Stimulated activated CD8-positive, alpha-beta memory T cell treated with anti-CD3 and anti-CD28 coated beads, Interleukin-4, amount 100 ng/mL, for 1 hour (primary cell): ENCODE measurements at places on chromosomes 6 and 20.

DNA sequence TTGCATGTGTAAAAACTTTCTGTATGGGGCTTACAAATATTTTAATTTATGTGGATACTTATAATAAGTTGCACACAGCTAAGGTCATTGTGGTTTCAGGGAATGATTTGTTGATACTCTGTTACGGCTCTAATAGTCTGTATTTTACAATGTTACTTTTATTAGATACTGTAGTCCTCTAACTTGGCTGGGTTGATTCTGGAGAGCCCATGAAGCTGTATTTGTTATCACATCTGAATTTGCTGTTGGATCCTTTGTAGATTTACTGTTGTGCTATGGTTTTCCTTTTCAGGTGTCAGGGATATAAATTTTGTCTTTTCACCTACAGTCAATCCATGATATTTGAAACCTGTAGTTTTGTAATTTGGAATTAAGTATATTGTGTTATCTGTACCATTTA, 161.0 kb downstream of the ARID1B start:
- DNase-seq, result no peak

DNA sequence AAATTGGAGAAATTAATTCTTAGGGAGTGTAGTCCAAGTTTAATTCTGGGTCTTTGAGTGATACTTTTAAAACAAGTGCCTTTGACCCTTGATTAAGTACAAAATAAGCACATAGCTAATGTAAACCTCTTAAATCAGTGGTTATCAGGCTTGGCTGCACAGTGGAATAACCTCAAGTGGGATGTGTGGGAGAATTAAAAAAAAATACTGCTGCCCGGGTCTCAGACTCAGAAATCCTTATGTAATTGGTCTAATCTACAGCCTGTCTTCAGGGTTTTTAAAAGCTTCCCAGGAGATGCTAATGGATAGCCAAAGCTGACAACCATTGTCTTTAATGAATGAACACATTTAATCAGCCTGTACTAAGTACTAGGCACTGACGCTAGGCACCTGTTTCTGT, 28.5 kb upstream of the TMEM14A start:
- no peak for DNase-seq

DNA sequence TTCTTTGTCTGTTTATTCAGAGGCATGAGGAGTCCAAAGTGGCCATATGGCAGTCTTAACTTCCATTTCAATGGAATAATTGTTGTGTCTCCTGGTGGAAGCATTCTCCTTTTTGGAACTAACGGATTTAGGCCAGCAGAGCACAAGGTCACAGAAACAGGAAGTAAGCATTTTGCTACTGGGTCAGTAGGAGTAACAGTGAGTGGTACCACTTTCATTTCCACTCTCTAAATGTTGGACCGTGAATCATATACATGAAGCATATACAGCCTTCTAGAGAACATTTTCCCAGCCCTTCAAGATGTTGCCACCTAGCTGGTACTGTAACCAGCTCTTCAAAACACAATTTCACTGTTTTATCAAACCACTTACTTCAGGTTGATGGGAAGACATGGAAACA, 182.8 kb downstream of the EYS start:
- DNase-seq, result no peak

DNA sequence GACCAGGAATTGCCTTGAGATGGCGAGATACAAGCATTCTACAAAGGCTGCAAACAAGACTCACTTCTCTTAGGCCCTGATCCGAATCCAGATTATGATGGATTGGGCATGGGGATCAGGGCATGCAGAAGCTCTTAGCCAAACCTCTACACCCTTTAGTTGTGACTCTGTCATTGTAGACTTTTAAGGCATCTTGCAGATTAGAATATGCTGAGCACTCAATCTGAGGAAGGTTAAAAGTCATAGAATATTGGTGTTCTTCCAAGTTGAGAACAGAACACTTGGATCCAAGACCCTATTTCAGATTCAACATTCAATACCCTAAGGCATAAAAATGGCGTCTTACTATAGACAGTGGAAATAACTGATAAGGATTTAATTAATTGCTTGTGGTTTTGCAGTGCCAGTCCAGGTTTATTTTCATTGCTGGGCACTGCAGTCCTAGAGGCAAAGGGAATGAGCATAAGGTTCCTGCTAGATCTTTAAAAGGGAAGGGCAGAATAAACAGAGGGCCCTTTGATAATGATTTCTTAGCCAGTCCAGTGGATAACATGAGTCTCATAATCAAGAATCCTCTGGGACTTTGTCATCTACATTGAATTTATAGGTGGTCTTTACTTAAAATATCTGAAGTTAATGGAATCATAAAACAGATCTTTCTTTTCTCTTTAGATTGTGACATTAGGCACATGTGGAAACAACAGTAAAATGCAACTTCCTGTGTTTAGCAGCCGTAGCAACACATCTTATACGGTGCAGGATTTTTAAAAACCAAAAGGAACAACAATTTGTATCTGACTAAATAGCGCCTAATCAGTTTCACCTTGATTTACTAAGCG, 17.6 kb downstream of the PHACTR2 start:
- no peak for DNase-seq

DNA sequence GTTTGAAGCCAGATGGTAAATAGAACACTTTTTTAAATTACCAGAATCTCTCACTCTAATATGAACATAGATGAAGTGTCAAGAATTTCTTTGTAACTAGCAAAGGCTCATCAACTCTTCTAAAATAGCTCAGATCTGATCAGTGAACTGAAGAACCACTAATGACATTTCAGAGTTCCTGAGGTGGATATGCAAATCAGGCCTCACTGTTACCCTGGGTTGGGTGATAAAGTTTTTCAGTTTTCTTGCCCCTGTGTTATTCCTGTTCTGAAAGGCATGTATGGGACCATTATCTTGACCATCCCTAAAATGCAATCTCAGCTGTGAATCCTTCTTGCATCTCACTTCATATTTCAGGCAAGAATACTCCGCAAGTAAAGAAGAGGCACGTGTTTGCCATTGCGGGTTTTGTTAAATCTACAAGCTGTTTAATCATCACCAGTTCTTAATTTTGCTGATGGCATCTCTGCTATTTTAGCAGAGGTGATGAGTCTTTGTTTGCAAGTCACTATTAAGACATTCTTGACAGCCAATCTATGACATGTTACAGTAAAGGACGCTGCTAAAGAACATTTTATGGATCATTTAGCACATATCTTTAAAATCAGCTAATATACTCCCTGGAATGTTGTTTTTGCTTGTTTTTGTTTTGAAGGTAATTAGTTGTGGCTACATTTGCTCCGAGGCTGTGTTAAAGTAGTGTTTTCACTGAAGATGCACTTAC, 47.9 kb downstream of the KHDC1L start:
- no peak for DNase-seq

GRCh38 chr6:143596866-143597265, 80.9 kb upstream of the PHACTR2 start:
- no peak for DNase-seq

- no peak for DNase-seq
Measured at GRCh38 chr6:13445744-13446115, 41.7 kb downstream of the GFOD1 start.

DNA sequence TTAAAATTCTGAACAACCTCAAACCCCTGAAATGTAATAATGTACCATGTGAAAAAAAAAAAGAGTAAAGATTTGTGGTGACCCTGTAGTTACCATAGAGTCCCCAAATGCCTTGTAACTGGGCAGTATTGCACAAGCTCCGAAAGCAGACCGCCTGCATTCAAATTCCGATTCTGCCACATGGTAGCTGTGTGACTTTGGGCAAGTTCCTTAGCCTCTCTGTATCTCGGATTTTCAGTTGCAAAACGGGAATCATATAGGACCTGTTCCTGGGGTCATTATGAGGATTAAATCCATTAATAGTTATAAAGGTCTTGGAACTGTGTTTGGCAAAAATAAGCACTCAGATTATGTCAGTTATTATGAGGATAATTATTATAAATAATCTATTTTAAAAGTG, 43.6 kb downstream of the TSPYL4 start:
- no peak for DNase-seq

DNA sequence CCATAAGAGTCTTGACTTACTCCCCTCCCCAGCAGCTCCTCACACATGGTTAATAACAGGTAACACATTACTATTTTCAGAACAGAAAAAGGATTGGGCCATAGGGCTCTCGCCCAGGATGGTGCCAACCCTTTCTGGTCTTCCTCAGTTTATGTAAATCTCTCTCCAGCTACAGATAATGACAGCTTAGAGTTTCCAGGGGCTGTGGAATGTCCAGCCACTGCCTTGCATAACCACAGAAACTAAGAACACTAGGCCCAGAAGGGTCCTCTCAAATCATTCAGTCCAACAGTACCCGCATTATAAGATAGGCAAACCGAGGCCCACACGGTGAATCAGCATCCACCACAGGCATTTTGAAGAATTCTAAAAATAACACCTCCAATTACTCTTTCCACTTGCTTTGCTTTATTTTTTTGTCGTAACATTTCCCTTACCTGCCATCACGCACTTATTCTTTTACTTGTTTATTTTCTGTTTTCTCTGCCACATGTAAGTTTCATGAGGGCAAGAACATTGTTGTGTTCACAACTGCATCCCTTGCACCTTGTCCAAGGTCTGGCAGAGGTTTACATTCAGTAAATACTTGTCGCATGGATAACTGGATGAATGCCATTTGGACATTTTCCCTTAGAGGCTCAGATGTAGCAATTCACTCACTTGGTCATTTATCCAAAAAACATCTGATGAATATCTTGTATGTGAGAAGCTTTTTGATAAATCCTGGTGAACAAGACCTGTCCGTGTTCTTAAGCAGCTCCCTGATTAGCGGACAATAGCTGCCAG, 6.4 kb upstream of the SDC4 start:
- DNase-seq, result no peak

GRCh38 chr6:15698471-15698870, 35.6 kb upstream of the DTNBP1 start:
- no peak for DNase-seq

DNA sequence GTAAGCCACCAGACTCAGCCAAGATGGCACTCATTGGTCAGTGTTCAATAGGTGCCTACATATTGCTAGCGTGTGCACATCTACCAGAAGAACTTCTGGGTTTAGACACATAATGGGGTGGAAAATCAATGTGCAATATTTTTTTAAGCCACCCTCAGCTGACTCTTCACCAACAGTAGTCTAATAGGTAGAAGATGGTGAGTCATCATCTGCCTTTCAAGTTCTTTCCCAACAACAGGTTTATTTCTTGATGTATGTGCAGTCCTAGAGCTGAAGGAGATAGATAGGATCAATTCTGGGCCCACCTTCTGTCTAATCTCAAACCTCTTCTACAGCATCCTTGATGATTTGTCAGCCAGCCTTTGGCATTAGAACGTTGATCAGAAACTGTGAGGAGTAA, 41.3 kb downstream of the IRAK1BP1 start:
- DNase-seq, result no peak

DNA sequence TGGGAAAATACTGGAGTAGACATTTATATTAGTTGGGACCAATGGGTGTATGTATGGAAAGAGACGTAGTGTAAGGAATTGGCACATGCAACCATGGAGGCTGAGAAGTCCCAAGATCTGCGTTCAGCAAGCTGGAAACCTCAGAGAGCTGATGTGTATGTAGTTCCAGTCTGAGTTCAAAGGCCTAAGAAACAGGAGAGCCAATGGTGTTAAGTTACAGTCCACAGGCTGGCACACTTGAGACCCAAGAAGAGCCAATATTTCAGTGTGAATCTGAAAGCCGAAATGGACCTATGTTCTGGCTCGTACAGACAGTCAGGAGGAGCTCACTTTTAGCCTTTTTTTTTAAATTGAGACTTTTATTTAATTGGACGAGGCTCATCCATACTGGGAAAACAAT, 244.2 kb downstream of the CDKAL1 start:
- DNase-seq, result no peak

- DNase-seq, result no peak
Measured at GRCh38 chr20:9889270-9889981, 50.5 kb upstream of the PAK5 start.

- no peak for DNase-seq
Measured at GRCh38 chr6:6736791-6737654, 148.5 kb downstream of the LY86 start.

DNA sequence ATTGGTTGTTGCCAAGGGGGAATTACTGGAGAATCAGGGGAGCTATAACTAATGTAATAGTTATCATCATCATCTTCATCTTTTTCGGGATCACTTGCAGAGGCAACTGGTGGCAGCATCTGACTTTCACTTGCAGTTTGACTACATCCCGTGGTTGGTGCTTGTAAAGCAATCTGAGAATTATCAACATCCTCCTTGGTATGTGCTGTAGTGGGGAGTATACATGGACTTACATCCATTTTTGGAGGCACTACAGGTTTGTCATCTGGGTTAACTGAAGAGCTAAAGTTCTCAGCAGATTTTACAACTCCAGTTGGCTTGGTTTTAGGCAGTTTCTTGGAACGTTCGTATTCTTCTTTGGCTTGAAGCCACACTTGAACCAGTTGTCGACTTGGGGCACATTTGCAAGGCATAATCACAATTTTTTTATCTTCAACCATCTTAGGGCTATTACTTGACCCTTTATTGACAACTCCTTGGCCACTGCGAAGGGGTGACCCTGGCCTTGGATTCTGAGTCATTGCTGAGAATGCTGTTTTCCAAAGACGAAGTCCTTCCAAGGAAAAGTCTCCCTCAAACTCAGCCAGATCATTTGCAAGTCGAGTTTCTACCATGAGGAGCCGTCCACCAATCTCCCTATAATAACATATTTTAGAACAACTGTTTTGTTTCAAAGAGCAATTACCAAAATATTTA, 115.5 kb downstream of the REV3L start:
- DNase-seq, result no peak

- no peak for DNase-seq
Measured at GRCh38 chr6:89637960-89638319, 607 bp downstream of the LYRM2 start.

- no peak for DNase-seq
Measured at GRCh38 chr6:89416796-89417195, 4.7 kb upstream of the RRAGD start.

DNA sequence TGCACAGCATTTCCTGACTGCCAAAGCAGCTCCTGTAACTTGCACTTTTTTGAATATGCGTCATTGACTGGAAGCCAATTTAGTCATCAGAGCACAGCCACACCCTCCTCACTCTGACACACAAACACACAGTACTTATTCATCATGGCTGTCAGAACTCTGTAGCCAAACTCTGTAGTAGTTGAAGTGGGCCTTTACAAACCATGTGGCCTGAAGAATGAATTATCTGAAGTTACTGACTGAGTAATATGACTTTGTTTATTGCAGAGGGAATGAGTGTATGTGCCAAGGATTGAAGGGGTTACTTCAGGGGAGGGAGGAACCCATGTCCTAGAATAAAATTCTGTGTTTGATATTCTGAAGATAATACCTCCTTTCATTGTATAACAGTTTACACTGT, 102.7 kb downstream of the FIG4 start:
- no peak for DNase-seq

DNA sequence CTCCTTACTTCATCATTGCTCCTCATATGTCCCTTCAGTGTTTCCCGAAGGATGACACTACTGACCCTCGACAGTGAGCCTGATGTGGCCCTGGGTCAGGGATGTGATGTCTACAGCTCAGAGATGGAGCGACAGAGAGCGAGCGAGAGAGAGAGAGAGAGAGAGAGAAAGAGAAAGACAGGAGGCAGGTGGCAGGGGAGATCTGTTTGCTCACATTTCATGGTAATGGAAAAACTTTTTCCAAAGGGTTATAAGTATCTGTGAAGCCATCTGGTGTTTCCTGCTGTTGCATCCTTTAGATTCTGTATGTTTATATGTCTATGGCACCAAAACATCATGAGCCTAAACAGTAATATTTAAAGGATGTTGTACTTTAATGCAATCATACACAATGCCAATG, 77.2 kb downstream of the PPP1R3G start:
- DNase-seq, result no peak
